ENCODE measurements at places on chromosomes 11 and 22. TPM values are rescaled to one million over a fixed set of nuclear protein-coding genes. Genes with fewer than 3 reads are reported as not detected.
A peak's percentile ranks its signal among the peaks of the same experiment; 100 is the strongest.

The SULT4A1 gene
- 0.33 TPM for polyA plus RNA-seq

DNA sequence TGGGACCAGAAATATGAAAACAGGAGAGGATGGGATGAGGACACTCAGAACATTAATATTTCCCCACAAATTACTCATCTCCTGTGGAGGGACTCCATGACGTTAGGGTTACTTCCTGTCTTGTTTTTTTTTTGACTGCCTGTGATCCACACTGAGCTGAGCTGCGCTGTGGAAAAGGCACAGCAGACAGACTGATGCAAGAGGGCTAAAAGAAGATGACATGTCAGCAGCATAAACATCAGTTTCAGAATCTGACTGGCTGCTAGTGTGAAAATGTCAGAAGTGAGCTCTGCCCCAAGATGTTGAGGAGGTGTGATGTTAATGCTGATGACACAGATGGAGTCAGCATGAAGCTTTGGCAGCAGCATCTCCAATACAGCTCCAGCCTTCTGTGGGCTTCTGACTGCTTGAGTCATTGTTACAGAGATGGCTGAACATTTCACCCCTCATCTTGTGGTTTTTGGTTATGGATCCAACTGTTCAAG is 286.8 kb downstream of the BLID start:
- no peaks in the 10 kb centered on the region for H3K36me3 ChIP-seq
- H3K4me3 ChIP-seq = no peak overlapping the region
- peak; percentile 5 for DNase-seq

The CXCR5 gene
- not detected for polyA plus RNA-seq

The TUB gene
- 0.40 TPM for polyA plus RNA-seq

DNA sequence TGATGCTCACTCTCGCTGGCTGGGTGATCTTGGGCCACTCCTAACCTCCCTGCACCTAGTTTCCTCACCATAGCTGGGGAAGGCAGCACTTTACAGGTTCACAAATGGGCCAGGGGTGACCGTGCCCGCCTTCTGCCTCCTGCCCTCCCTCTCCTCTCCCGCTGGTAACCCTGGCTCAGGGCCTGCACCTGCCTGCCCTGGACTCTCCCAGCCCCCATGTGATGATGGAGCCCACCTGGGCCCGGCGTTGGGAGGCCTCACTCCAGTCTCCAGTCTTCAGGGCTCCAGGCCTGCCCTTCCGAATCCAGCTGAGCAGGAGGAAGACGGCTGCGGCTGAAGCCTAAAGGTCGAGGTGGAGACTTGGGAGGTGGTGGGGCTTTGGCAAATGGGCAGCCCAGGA is 152.9 kb downstream of the CACNA1I start:
- peaks cover 4% of the 10 kb centered on the region for H3K27me3 ChIP-seq
- no peak overlapping the region for H3K4me3 ChIP-seq
- no peaks in the 10 kb centered on the region for H3K36me3 ChIP-seq

The DERL3 gene
- 0.01 TPM for polyA plus RNA-seq

GRCh38 chr11:122872046-122872445 is 10.5 kb upstream of the JHY start:
- H3K4me1 ChIP-seq = no peaks in the 10 kb centered on the region
- no peak for DNase-seq
- H3K27me3 ChIP-seq = no peaks in the 10 kb centered on the region
- no peak overlapping the region for H3K27ac ChIP-seq

GRCh38 chr22:43186272-43187170 is at the start of gene TTLL12:
TTLL12 (minus strand) TSS chr22:43187134; CDS start chr22:43187069, 65 bp downstream.
- peak within 1 kb of the TSS; percentile 55 for H3K4me3 ChIP-seq
- no peak for DNase-seq
- H3K36me3 ChIP-seq = peaks cover 11% of the 10 kb centered on the region
- peaks cover 27% of the 10 kb centered on the region for H3K4me1 ChIP-seq
- H3K27me3 ChIP-seq = no peaks in the 10 kb centered on the region

- H3K36me3 ChIP-seq = no peaks in the 10 kb centered on the region
Measured at GRCh38 chr11:15006139-15006759, 34.1 kb upstream of the CALCA start.

- H3K27ac ChIP-seq = no peak overlapping the region
- H3K4me3 ChIP-seq = no peak overlapping the region
- H3K27me3 ChIP-seq = no peaks in the 10 kb centered on the region
- peaks cover 2% of the 10 kb centered on the region for H3K4me1 ChIP-seq
- DNase-seq = no peak
- no peaks in the 10 kb centered on the region for H3K36me3 ChIP-seq
Measured at GRCh38 chr22:32780726-32781310, 20.7 kb upstream of the TIMP3 start.

The FOSL1 gene
- polyA plus RNA-seq = 25.3 TPM
